ENCODE measurements at places on chromosomes 6 and 20.

GRCh38 chr6:26475823-26476729, 18.3 kb downstream of the BTN2A1 start:
- DNase-seq = no peak

- no peak for DNase-seq
Measured at GRCh38 chr6:70725817-70726415, 58.2 kb downstream of the SMAP1 start.

GRCh38 chr6:52135217-52135616, 47.8 kb upstream of the PKHD1 start:
- no peak for DNase-seq

DNA sequence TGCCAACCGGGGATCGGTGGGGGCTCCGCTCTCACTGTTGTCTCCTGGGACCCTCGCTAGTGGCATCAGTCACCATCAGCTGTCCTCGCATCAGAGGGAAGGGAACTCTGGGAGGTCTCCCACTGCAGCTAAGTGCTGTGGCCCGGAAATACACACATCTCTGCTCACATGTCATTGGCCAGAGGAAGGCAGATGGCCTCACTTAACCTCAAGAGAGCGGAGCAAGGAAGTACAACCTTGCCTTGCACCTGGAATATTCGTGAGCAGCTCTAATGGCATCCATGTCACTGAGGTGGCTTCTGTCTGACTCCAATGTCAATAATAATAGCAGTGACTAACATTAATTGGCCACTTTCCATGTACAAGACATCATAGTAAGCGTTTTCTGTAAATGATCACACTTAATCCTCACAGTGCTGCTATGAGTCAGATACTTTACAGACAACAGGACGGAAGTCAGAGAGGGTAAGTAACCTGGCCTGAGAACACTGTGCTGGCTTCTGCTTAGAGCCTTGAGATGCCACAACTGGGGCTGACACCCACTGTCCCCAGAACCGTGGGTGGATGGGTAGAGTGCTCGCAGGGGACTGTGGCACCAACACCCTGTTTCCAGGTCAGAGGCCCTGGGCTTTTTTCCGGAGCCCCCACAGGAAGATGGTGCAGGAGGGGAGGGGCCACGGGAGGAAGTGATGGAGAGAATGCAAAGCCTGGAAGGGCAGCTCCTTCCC, 6.0 kb downstream of the LHFPL5 start:
- DNase-seq = no peak

GRCh38 chr6:117018771-117019170, 141.7 kb downstream of the RFX6 start:
- DNase-seq = no peak

DNA sequence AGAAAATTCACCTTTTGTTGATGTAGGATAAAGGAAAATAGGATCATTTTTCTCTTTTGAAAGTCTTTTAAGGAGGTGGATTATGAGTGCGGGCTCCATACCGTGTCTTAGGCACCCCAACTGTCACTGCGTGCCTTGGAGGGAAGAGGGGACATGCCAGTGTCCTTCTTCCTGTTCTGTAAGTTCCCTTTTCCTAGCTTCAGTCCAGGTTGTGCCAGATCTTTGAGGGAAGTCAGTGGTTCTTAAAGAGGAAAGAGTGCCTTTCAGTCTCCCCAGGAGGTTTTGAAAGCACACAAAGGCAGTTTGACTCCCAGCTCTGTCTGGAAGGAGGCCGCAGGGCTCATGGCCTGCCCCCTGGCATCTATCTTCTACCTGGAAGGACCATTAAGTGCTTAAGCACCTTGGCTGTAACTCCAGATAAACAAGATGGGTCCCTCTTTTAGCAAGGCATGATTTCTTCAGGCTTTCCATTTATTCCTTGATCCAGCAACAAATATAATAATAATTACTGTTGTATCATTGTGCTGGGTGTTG, 13.0 kb downstream of the EFCAB8 start:
- DNase-seq = no peak

- DNase-seq = no peak
Measured at GRCh38 chr6:131997429-131998153, 46.4 kb upstream of the CCN2 start.

GRCh38 chr6:167529444-167530335, 204.8 kb downstream of the TTLL2 start:
- DNase-seq = no peak

DNA sequence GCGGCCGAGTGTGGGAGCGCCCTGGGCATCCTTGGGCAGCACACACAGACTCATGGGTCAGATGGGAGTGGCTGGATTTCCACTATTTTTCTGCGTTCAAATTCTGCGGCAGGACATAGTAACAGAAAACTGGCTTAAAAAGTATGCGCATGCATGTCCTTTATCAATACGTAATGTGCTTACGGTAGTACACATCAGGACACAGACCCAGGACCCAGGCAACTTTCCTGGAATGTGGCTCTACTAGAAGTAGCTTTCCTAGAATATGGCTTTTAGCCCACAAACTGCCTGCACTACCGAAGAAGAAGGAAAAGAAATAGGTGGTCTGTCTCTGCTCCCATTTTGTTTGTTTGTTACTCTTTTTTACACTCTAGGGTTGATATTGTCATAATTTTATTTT, 43.4 kb upstream of the SHLD1 start:
- no peak for DNase-seq

DNA sequence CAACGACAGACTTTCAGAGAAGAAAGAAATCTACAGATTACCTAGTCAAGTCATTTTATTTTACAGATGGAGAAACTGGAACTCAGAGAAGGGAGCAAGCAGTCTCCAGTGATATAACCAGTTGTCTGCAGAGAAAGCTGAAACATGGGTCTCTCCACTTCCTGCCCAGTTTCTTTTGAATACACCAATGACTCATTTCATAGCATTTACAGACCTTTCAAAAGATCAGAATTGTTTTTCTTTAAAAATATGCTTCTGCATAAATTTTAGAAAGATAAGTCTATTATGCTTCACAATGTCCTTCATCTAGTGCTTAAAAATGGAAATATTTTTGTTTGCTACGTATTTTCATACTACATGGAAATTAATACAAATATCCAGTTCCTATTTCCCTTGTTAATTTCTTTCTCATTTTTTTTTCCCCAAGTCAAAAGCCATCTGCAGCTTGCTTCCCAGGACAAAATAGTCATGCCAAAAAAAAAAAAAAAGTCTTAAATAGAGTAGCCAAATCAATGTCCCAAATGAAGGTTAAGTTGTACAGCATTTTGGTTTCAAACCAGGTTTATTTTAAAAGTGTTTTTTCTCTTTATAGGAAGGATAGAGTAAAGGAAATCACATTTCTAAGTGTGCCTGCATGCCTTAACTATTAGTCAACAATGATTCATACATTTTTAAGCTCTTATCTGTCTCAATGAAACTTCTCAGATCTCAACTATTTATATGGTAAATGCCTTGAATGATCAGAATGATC, 36.9 kb downstream of the ARHGAP18 start:
- DNase-seq = no peak

DNA sequence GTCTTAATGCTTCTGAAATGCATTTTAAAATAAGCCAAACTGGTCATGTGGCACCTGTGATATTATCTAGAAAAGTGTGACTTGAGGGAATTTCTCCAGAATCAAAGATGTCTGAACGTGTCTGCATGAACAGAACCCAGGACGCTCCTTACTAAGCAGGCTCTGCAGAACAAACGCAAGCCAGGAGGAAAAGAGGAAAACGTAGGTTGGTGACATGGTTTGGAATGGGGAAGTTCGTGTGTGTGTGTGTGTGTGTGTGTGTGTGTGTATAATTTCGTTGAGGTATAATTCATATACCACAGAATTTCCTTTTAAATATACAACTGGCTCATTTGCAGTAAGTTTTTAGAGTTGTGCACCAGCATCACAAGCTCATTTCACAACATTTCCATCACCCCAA, 200.5 kb upstream of the FOXQ1 start:
- no peak for DNase-seq

DNA sequence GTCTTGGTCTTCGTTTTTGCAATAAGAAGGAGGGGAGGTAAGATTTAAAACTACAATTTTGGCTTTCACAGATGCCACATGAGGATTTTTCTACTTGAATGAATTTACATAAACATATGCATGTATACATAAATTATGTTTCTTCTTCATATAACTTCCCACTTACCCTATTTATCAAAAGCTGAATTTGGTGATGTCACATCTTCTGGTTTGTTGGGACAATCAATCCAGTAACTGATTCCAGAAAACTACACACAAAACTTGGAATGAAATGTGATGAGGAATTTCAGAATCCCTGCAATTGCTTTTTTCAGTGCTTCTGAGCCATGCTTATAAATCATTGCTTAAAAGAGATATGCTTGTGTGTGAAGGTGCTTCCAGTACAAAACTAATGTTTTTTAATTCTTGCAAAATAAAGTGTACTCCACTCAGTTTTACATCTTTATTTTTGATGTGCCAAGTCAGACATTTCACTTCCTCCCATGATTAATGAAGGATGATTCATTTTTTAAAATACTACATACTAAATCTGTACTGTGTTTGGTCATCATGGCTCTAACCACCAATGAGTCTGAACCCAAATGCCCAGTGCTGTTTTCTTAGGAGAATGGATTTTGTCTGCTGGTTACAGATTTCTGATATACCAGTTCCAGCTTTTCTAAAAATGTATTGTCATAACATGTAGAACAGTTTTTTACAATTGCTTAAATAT, 32.1 kb upstream of the RIN2 start:
- DNase-seq = no peak

- DNase-seq = no peak
Measured at GRCh38 chr6:12232339-12232738, 57.8 kb upstream of the EDN1 start.

DNA sequence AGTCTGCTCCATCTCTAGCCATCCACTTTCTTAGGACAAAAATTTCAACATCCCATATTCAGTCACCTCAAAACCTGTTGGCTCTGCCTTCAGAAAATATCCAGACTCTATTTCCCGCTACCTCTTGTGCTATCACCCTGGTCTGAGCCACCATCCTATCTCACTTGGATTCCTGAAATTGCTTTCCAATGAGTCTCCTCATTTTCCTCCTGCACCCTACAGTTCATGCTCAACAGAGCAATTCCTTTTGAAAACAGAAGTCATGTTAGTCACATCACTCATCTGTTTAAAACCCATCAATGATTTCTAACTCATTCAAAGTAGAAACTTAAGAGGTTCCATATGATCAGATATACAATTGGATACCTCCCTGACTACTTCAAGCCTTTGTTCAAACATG, 229.9 kb downstream of the ADGRG6 start:
- DNase-seq = no peak

- no peak for DNase-seq
Measured at GRCh38 chr6:152184573-152184916, 377.1 kb downstream of the ESR1 start.

GRCh38 chr6:32700391-32701040, 34.1 kb upstream of the HLA-DQB1 start:
- peak; percentile 50 for DNase-seq

GRCh38 chr20:42281801-42282200, 663.6 kb upstream of the CHD6 start:
- DNase-seq = no peak

- no peak for DNase-seq
Measured at GRCh38 chr6:141824350-141824749, 308.4 kb upstream of the GJE1 start.

GRCh38 chr20:29409833-29410805, 1847.3 kb upstream of the DEFB115 start:
- no peak for DNase-seq

GRCh38 chr6:78492351-78493017, 374.9 kb upstream of the IRAK1BP1 start:
- no peak for DNase-seq

DNA sequence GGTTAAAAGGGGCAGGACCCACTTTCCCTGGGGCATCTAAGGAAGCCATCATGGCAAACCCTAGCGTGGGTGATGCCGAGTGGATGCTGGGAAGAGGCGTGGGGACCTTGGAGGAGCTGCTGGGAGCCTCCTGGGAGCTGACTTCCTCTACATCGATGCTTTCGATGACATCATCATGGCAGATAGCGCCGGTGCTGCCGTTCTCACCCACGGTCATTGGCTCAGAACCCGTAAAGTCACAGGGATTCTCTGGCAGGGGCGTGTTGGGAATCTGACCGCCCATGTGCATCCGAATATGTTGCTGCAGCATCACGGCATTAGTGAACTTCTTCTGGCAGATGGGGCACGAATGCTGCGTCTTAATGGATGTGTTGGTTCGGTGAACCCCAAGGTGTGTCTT, 12.1 kb downstream of the SALL4 start:
- no peak for DNase-seq

DNA sequence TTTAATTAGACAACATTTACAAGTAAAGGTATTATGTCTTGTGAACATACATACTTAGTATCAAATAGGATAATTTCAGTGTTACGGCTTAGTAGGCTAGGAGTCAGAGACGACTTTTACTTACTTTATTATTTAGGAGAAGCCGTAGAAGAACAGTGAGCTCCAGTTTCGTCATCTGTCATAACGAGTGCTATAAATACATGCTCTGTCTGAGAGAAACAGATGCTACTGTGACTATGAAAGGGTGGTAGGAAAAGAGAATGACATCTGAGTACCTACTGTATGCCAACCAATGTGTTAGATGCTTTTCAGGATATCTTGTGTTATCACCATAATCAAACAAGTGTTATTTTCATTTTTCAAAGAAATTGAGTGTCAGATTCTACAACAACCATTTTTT, 119.0 kb downstream of the EYA4 start:
- DNase-seq = no peak

GRCh38 chr20:41304002-41304401, 13.5 kb downstream of the ZHX3 start:
- DNase-seq = no peak

DNA sequence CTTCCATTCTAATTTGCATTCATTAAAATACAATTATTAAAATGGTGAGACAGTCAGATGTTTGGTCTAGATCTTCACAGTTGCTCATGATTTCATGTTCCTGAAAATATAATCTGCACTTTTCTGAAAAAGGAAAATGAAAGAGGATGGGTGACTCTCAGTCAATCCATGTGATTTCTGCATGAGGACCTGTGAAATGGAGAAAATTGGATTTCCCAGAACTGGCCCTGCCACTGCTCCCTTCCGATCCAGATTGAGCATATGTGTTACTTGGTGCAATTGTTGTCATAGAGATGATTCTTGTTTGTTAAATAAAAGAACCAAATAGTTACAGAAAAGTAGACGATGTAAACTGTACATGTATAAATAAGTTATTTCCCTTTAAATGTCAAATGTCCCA, 37.4 kb downstream of the HAO1 start:
- no peak for DNase-seq

GRCh38 chr6:32752580-32752979, 10.8 kb downstream of the HLA-DQB2 start:
- no peak for DNase-seq

DNA sequence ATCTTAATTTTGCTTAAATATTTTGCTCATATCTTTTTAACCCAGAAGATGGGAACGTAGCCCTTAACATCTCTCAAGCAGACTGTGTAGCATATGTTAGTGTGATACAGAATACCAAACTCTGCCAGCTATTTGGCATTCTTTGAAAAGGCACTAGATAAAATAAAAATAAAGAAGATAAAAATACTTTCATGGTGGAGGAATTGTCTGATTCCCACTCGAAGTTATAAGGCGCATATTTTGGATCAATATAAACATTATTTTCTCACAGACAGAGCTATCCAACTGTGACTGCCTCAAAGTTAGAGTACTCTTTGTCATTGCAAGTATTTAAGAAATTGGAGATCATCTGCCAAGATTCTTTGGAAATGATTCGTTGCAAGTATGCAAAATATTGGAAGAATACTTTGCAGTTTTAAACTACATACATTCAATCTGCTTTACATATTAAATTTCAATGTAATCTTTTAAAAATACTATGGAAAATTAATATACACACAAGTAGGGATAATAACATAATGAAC, 10.8 kb upstream of the EEF1E1 start:
- DNase-seq = no peak

GRCh38 chr6:130020073-130020906, 1.9 kb downstream of the L3MBTL3 start:
- no peak for DNase-seq

Data from iPS DF 6.9 (cell line).